IPS-NIHi11 (cell line): ENCODE measurements at places on chromosomes 13 and 19.

DNA sequence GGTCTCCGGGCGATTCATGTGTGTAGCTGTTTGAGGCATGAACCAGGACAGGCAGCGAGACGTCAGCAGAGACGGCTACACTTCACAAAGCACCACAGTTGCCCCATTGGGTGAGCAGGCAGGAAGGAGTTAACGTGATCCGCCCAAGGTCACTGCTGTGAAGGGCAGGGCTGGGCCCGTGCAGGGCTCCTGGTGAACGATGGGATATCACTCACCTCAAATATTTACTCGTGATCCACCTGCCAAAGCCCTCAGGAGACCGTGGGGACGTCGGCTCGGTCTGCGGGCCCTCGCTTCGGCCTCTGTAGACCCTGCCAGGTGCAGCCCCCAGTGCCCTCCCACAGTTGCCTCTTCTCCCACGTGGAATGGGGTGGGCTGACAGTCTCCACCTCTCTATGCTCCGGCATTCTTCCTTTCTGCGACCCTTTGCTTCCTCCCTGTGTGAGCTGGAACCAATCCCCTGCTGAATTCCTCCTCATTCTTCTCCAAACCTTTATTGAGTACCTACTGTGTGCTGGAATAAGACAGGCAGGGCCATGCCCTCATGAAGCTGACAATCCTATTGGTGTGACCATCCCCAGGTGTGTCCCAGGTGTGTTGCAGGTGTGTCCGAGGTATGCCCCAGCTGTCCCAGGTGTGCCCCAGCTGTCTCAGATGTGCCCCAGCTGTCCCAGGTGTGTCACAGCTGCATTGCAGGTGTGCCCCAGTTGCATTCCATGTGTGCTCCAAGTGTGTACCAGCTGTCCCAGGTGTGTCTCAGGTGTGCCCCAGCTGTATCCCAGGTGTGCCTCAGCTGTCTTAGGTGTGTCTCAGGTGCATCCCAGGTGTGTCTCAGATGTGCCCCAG lies 2.0 kb upstream of the GRK1 start:
- DNase-seq, result no peak

- no peak for DNase-seq
These were observed 1238.9 kb upstream of the MIR17HG start for GRCh38 chr13:90108547-90108946.

- no peak for DNase-seq
These were observed 36.7 kb downstream of the CARD8 start for GRCh38 chr19:48218997-48219396.

DNA sequence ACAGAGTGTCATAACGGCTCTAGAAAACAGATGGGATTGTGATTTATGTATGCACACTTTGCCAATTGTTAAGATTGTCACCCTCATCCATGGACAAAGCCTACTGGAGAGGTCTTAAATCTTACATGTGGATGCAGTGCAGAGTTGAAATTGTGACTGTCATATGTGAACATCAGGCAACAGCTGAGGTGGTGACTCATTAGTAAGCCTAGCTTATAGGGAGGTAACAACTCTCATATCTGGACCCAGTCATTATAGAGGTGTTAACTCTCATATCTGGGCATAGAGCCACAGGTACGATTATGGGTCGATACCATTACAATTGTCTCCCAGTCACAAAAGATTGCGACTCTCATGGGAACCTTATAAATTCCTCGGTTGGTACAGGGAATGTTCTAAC lies 29.8 kb upstream of the ZNF254 start:
- DNase-seq, result no peak

DNA sequence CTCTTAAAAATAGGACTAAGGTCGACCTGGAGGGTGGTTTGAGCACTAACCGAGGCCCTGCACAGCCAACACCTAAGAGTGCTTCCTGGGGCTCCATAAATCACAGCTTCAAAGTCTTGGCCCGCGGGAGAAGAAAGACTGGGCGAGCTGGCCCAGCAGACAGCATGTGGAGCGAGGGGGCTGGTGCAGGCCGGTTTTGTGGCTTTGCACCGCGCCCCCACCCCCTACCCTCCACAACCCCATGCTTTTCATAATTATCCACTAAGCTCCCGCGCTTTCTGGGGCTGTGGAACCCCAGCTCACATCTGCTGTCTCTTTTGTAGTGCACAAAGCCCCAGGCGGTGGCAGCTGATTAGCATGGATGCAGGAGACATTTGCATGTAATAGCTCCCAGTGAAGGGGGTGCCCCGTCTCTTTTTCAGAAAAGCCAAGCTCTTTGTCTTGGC lies 17.1 kb downstream of the CARM1 start:
- peak; percentile 66 for DNase-seq

DNA sequence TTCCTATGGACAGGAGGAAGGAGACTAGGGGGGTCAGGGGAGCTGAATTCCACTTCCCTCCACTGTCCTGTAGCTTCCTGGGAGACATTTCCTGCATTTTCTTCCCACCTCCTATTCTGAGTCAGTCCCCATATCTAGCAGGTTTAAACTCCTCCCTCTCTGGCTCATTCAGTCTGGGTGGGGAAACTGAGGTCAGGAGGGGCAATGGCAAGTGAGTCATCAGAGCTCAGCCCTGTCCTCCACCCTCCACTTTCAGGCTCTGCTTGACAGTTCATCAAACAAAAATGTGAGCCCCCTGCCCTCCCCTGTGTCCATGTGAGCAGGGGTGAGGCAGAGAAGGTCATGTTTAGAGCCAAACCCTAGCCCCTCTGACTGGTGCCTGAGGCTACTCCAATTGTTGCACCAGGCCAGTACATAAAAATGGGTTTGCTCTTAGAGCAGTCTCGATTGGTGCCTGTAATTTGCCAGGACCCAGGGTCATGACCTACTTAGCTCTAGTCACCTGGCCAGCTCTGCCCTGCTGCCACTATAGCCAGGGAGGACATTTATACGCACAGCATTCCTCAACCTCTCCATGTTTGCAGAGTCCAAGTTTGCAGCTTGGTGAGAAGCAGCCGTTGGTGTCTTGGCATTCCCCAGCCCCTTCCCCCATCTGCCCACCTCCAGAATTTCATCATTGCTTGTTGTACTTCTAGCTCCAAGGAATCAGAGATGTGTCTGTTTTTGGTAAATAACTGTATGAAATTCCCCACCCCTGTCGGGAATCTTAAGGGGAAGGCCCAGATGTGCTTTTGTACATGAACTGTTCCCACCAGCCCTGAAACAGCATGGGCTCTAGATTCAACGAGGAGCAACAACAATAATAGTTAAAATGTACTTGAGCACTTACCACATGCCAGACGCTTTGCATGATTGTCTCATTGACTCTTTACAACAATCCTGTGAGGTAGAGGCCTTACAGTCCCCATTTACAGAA lies 20.7 kb downstream of the SAMD4B start:
- no peak for DNase-seq

- no peak for DNase-seq
These were observed 50.5 kb upstream of the IRS2 start for GRCh38 chr13:109836629-109837607.

DNA sequence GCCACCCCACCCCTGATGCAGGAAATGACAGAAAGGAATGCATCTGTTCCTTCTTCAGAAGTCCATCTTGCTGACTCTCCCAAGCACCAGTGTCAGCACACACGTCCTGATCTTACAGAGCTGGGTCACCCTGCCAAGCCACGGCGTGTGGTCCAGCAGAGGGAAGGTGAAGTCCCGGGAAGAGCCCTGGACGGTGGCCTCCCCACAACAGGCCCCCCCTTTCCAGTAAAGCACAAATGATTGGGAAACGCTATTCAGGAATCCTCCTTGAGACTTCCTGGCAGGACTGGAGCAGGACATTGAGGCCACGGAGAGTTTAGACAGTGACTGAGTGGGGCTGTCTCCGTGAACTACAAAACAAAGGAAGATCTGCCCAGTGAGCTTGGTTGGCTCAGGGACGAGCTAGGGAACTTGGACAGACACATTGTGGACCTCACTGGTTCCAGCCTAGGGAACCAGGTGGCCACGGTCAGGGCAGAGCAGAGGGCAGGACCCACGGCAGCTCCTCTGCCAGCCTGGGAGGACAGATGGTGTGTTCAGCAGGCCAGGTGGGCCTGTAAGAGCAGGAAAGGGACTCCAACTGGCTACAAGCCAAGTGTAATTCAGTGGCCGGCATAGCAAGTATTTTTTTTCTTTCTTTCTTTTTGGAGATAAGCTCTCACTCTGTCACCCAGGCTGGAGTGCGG lies 41.7 kb downstream of the ELL start:
- DNase-seq, result no peak

DNA sequence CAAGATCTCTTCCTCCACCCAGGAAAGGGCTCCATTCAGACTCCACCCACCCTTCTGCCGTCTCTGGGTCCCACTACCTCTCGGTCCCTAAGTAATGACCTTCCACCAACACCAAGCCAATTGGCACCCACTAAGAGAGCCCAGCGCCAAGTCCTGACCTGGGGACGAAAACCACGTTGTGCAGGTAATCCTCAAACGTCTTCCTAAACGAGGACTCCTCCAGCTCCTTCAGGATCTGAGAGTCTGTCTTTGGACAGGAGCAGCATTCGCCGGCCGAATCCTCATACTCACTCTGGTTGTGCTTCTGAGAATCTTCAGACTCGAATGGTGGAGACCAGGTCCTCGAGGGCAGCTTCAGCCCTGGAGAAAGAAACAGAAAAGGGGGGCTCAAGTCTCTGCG lies 83.1 kb downstream of the ZNF557 start:
- DNase-seq, result no peak

- DNase-seq, result no peak
These were observed 40.5 kb upstream of the POMP start for GRCh38 chr13:28618230-28618994.

GRCh38 chr13:41463838-41464602 lies 6.7 kb downstream of the RGCC start:
- no peak for DNase-seq

GRCh38 chr13:71854401-71854800 lies 12.6 kb downstream of the DACH1 start:
- no peak for DNase-seq

GRCh38 chr19:17646441-17646840 lies 41.7 kb downstream of the UNC13A start:
- DNase-seq, result peak; percentile 60

- DNase-seq, result no peak
These were observed 7.3 kb upstream of the SLC7A9 start for GRCh38 chr19:32876919-32877285.

DNA sequence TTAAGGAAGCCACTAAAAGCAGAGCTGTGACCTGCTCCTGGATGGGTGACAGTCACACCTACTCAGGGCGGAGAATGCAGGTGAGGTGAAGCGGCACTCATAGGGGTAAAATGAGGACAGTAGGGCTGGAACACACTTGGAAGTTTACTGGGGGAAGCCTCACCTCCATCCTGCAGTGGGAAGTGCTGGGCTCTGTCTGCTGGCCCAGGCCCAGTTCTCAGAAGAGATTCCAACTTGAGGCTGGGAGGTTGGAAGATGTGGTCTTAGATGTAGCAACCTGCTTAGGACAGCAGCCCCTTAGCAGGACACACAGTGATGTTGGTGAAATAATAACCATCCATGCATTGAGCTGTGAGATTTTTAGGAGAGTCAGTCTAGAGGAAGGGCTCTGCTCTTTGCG lies 4.6 kb downstream of the MEDAG start:
- no peak for DNase-seq

DNA sequence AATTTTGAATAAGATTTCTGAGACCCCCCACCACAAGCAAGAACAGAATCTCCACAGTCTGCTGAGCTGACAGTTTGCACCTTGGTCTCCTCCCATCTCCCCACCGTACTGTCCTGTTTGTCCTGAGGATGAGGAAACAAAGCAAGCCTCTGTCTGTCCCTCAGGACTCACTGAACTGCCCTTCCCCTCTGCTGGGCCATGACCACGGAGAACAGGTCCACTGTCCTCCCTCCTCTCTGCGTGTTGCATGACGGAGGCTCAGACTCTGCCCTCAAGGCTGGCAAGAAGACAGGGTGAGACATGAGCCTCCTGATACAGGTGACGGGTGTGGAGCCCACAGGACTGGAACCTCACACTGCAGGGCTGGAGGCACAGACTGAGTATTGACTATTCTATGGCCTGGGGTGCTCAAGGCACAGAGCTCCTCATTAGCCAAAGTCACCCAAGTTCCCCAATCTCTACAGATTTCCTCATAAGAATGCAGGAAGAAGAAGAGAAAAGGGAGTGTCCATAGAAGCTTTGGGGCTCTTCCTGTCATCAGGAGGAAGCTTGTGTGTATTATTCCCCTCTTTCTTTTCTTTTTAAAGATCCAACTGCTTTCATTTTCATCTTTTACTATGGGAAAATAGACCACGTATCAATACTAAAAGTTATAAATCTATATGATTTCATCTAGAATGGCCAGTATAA lies 22.4 kb upstream of the RGCC start:
- DNase-seq, result no peak

GRCh38 chr13:80436571-80437169 lies 95.7 kb upstream of the SPRY2 start:
- DNase-seq, result no peak

DNA sequence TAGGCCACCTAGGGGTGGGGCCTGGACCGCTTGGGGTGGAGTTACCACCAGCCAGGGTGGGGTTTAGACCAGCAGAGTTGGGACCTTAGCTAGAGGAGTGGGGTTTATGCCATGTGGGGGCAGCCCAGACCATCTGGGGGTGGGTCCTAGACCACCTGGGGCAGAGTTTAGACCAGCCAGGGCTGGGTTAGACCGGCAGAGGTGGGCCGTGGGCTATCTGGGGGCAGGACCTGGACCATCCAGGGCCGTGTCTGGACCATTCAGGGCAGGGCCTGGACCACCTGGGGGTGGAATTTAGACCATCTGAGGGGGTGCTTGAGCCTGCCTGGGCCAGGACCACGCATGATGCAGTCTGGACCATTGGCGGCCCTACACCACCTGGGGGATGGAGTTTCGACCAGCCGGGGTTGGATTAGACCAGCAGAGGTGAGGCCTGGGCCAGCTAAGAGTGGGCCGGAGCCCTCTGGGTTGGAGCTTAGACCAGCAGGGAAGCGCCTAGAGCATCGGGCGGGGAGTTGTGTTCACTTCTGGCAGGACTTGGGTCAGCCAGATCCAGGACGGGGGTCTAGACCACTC lies 10.0 kb upstream of the CACNG6 start:
- DNase-seq, result peak; percentile 72

DNA sequence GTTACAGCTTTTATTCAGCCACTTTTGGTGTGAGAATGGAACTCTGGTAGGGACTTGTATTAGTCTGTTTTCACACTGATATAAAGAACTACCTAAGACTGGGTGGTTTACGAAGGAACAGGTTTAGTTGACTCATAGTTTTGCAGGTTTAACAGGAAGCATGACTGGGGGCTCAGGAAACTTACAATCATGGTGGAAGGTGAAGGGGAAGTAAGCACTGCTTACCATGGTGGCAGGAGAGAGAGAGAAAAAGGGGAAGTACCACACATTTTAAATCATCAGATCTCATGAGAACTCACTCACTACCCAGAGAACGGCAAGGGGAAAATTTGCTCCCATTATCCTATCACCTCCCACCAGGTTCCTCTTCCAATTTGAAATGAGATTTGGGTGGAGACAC lies 942.2 kb downstream of the PCDH17 start:
- no peak for DNase-seq

DNA sequence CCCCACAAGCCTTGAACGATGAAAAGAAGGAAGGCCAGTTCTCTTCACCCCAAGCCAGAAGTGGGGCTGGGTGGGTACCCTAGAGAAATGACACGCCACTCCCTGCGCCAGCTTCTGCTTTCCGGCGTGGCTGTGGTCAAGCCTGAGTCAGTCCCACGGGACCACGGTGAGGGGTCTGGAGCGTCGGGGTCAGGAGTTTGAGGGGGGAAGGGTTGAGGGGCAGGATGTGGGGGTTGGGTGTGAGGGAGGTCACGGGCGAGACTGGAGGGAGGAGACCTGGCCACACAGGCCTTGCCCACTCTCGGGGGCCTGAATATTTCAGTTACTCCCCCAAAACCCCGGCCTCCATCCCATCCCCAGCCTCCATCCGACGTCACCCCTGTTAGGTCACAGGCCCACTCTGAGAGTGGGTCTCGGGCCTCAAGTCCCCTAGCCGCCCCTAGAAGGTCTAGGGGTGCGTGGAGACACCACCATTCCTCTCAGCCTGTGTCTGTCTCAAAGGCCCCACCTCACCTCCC lies 500 bp upstream of the IFI30 start:
- DNase-seq, result no peak
